ENCODE measurements at places on chromosomes 6 and 20.

GRCh38 chr20:49216991-49217578 is 2.1 kb upstream of the DDX27 start:
- peak; percentile 94 for DNase-seq

GRCh38 chr6:151219192-151219591 is 20.6 kb upstream of the AKAP12 start:
- DNase-seq = no peak

- no peak for DNase-seq
Measured at GRCh38 chr6:162683135-162683534, 44.4 kb downstream of the PRKN start.

DNA sequence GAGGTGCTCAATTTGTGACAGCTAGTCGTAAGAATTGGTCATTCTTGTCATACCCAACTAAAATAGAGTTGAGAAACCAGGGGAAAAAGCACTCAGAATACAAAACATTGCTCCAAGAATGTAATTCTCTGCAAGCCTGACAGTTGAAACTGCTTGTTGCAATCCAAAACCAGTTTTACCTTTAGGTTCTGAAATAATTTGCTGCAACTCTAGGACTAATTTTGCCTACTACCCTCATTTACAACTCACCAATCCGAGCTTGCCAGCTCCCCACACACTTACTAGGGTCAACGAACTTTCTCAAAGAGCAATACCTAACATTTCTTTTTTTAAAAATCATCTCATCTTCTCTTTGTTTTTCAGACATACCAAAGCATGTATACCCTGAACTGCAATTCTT is 29.7 kb downstream of the LIN28B start:
- no peak for DNase-seq

- DNase-seq = no peak
Measured at GRCh38 chr6:170008294-170008785, 256.9 kb downstream of the ERMARD start.

- no peak for DNase-seq
Measured at GRCh38 chr20:46371656-46372055, 34.8 kb downstream of the ELMO2 start.

- no peak for DNase-seq
Measured at GRCh38 chr6:70412252-70413113, 825 bp upstream of the FAM135A start.

DNA sequence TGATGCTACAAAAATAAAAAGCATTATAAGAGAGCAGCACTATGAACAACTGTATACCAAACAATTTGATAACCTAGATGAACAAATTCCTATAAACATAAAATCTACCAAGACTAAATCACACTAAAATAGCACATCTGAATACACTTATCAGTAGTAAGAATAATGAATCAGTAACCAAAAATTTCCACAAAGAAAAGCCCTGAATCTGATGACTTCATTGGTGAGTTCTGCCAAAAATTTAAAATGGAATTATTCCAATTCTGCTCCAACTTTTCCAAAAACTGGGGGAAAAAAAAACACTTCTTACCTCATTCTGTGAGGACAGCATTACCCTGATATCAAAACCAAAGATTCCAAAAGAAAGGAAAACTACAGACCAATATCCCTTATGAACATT is 206.2 kb downstream of the WDR27 start:
- DNase-seq = no peak

GRCh38 chr20:25364879-25365699 is 25.5 kb downstream of the ABHD12 start:
- peak; percentile 16 for DNase-seq

DNA sequence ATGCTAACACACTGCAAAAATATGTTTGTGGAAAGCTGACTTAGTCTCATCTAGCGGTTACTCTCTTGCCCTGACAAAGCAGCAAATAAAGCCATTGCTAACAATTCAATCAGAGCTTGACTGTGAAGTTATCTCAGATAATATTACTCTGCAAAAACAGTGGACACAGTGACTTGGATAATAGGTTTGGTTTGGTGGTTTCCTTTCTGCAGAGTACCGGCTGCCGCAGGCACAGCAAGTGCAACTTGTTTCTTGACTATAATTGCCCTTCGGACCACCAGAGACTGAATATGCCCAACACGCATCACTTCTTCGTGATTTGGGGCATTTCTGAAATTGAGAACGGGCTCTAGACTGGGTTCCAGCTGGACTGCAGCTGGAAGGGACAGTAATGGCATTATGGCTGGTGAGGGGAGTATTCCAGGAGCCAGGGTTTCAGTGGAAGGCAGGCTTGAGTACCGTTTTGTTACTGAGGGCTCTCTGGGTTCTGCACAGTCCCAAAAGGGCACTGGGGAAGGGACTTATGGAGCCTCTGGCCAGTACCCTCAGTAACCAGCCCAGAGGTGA is 40.0 kb downstream of the DSTN start:
- DNase-seq = no peak

DNA sequence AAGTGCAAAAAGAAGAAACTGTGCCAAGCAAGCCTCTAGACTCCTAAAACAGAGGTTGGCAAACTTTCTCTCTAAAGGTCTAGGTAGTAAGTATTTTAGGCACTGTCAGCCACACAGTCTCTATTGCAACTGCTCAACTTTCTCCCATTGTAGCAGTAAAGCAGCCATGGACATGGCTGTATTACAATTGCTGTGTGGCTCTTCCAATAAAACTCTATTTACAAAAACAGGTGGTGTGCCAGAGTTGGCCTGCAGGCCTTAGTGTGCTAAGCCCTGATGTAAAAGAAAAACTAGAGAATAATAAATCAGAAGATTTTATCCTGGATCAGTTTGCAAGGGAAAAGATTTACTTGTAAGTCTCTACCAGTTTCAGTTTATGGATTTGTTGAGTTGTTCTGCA is 74.0 kb downstream of the CRYBG1 start:
- no peak for DNase-seq

DNA sequence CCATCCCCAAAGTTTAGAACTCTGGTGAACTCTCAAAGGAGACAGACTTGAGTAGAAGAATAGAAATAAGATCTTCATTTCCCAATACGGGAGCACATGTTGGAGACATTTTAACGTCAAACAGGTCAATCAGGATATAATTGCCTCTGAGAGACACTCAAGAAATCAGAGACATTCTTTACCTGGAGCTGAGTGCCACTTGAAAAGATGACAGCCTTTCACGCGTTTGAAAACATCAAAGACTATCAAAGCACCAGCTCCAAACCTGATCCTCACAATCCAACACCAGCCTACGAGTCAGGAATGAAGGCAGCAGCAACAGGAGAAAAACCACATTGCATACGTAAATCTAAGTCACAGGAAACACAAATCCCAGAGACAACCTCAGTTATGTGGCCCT is 571.5 kb upstream of the CDH4 start:
- no peak for DNase-seq

DNA sequence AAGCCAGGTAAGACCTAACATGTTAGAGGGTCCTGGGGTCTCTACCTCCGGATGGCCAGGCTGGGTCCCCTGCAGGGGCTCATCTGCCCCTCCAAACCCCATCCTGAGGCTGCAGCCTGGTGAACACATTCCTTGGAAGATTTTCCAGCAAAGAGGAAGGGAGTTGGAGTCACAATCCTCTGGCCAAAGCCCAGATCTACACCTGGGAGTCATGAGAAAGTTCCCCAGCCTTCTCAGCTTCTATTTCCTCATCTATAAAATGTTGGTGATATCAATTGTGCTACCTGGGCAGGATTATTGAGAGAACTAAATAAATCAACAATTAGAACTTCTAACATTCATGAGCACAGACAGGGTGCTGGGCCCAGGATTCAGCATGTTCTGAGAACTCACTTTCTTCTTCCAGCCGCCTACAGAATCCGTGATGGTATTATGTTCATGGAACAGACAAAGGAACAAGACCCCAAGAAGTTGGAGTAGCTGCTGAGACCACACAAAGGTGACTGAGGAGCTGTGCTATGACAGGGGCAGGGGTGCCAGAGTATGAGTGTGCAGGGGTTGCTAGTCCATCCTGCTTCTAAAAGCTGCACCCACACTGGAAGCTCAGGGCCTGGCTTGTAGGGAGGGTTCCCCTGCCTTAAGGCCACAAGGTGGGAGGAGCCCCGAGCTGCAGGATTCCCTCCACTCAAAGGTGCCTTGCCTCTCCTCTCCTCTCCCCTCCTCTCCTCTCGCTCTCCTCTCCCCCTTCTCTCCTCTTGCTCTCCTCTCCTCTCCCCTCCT is 68.9 kb downstream of the BMP7 start:
- no peak for DNase-seq

GRCh38 chr6:158072083-158072721 is 90.5 kb downstream of the SYNJ2 start:
- DNase-seq = peak; percentile 70

DNA sequence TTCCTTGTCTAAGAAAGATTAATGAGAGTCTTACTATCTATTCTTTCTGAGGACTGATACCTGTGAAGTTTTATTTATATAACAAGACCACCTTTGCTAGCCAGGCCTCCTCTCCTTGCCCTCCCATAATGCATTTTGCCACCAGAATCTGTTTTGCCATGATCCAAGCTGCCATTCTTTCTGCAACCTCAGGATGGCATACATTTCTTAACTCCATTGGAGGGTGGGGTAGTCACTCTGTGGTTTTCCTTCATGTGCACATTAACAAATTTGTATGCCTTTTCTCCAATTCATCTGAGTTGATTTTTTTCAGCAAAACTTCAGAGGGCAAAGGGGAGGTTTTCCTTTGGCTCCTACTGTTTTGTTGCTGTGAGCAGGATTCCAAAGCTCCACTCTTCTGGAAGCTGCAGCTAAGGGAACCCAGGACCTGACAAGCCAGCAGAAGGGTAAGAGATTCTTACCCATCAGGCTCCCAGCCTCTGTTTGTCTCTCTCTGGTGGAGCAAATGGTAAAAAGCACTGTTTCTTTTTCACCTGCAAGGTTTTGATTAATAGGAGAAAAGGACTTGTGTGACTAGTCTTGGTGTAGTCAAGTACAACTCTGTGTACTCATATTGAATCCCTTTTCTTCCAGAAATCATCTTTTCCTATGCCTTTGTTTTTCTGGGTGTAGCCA is 26.2 kb upstream of the ENPP4 start:
- peak; percentile 20 for DNase-seq

- DNase-seq = no peak
Measured at GRCh38 chr6:136228814-136229213, 21.3 kb downstream of the MTFR2 start.

- DNase-seq = peak; percentile 83
Measured at GRCh38 chr6:22147921-22148776, 148.7 kb downstream of the PRL start.

- peak; percentile 26 for DNase-seq
Measured at GRCh38 chr6:30163090-30163917, at the start of gene TRIM15. TSS of gene TRIM15 (plus strand) at chr6:30163546. CDS start at chr6:30163685, 139 bp downstream.

- peak; percentile 90 for DNase-seq
Measured at GRCh38 chr6:11632231-11632630, 94.7 kb downstream of the TMEM170B start.

DNA sequence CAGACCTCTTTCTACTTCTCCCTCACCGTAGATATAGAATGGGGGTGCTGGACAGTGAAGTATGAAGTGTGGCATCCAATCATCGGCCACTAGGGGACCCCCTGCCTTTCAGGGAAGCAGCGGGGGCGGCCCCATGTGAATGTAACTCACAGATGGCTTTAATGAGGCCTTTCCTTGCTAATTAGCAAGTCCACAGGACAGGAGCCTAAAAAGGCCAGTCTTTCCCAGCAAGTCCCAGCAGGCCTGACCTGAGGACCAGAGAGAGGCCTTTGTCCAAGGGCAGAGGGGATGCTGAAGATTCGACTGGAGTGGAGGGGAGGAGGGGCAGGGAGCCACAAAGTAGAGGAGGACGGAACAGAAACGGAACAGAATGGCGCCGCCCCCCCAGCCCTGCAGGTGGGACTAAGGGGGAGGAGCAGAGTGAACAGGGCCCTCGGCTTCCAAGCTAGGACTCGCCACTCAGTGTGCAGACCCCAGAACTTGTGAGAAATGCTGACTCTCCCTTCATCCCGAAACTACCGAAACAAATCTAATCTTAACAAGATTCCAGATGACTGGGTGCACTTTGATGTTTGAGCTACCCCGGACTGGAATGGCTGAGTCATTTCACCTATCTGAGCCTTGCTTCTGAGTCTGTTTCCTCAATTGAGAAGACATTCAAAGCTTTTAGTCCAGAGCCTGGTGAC is 5.8 kb downstream of the C6orf132 start:
- DNase-seq = peak; percentile 88

GRCh38 chr6:85396159-85396808 is 53.6 kb upstream of the NT5E start:
- DNase-seq = no peak

- peak; percentile 21 for DNase-seq
Measured at GRCh38 chr6:32589596-32590449, at the start of gene HLA-DRB1. TSS of gene HLA-DRB1 (minus strand) at chr6:32589848. CDS start at chr6:32589742, 106 bp downstream.

DNA sequence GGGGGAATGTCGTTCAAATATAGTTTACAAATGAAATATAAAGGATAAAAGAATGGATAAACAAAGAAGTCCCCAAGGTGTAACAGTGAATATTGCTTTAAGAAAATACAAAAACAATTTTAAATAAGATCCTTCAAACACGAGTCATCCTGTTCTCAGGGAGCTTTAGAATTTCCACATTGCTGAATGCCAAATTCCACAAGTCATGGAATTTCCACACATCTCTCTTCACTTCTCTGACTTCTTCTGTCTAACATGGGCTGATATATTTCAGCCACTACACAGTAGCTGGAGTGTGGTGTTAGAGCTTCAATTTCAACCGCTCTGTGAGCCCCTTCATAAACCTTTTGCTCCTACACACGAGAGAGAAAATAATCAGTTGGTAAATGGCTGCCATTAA is 28.0 kb downstream of the IL22RA2 start:
- DNase-seq = peak; percentile 43

- DNase-seq = no peak
Measured at GRCh38 chr6:161477876-161478425, 204.1 kb upstream of the AGPAT4 start.

- no peak for DNase-seq
Measured at GRCh38 chr6:38146021-38146733, 326.6 kb downstream of the ZFAND3 start.

DNA sequence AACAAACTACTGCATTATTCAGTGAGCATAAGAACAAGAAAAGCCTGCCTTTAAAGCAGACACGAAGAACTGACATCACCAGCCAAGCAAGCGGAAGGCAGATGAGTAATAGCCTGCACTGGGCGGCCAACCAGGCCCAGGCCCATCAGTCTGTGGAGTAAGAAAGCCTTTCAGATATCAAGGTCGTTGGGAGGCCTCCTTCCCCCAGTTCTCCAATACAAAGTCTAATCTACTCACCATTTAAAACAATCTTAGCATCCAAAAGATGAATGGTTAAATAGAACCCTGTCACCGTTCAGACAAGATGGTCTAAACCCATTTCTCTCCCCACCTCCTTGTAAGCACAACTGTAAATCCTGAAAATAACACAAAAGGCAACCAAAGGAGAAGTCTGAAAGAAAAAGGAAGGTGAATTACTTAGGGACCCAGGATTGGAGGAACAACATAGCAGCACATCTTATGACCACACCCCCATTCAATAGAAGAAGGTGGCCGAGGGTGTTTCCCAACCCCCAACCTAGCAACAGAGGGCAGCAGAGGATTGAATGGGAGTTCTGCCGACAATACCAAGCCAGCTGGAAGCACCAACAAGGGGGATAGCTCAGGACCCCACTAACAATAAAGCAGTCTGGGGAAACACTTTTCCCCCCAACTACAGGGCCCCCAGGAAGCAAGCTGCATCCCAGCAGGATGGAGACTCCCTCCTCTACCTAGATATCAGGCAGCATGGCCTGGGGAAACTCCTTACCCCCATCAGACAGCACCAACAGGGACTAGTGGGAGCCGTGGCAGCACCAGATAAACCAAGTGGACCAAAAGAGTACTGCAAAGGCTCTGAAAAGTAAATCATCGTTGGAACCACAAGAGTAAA is 67.9 kb downstream of the ZHX3 start:
- DNase-seq = peak; percentile 86

GRCh38 chr20:38543014-38543906 is 37.7 kb upstream of the ADIG start:
- DNase-seq = no peak
